ENCODE measurements at places on chromosomes 4 and X.

GRCh38 chrX:340641-341423 lies 22.2 kb upstream of the GTPBP6 start:
- no peak overlapping the region for H3K4me3 ChIP-seq
- H3K4me1 ChIP-seq = no peaks in the 10 kb centered on the region
- peaks cover 7% of the 10 kb centered on the region for H3K27me3 ChIP-seq
- no peak overlapping the region for H3K27ac ChIP-seq
- no peak for DNase-seq
- H3K36me3 ChIP-seq = peaks cover 30% of the 10 kb centered on the region

DNA sequence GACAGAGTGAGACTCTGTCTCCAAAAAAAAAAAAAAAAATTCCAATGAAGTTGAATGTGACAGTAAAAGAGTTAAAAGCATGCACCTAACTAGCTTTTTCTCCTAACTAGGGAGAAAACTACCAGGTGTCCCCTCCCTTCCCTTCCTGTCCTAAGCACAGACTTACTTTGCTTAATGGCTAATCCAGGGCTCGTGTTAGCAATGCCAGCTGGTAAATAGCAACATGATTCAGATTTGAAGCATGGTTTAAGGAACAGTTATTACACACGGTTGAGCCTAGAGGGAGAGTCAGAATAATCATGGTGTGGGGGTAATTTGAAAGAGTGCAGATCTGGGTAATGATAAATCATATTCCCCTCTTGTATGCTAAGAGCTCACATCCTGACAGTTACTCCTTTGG lies 338.3 kb downstream of the STIM2 start:
- H3K36me3 ChIP-seq = no peaks in the 10 kb centered on the region
- H3K4me3 ChIP-seq = no peak overlapping the region
- no peak for DNase-seq
- peaks cover 2% of the 10 kb centered on the region for H3K27me3 ChIP-seq
- no peaks in the 10 kb centered on the region for H3K4me1 ChIP-seq

DNA sequence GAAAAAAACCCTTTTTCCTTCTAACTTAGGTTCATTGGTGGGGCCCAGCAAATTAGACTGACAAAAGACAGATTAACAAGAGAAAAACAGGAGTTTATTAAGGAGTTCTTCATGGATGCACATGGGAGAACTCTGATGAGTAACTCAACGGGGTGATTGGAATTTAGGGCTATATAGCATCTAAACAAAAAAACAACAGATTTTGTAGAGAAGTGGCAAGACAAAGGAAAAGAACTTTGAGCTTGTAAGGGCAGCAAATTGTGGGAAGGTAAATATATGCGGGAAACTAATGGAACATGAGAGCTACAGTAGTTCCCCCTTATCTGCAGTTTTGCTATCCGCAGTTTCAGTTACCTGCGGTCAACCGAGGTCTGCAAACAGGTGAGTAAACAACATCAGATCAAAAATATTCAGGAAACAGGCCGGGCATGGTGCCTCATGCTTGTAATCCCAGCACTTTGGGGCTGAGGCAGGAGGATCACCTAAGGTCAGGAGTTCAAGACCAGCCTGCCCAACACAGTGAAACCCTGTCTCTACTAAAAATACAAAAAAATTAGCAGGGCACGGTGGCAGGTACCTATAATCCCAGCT lies 573.6 kb downstream of the ADGRL3 start:
- H3K4me3 ChIP-seq = no peak overlapping the region
- DNase-seq = no peak
- H3K27ac ChIP-seq = no peak overlapping the region
- no peaks in the 10 kb centered on the region for H3K4me1 ChIP-seq
- no peaks in the 10 kb centered on the region for H3K27me3 ChIP-seq
- H3K36me3 ChIP-seq = no peaks in the 10 kb centered on the region

- DNase-seq = no peak
These were observed 796.7 kb downstream of the RAPGEF2 start for GRCh38 chr4:159899596-159899995.

DNA sequence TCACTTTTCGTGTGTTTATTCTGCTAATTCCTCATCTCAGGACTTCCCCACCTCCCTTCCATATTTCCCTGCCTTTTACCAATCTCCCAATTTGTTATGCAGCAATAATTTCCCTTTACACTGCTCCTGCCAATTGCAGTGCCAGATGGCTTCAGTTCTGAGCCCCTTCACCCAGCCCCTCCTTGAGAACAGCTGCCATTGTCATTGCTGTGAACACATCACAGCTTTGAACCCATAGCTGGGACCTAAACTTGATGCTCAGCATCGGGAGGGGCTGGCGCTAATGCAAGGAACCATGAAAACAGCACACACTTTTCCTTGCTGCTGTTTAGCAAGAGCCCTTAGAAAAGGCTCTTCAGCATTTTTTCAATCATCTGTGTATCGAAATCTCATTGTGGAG lies 104.9 kb downstream of the ALPK1 start:
- H3K27ac ChIP-seq = no peak overlapping the region
- no peaks in the 10 kb centered on the region for H3K36me3 ChIP-seq
- no peaks in the 10 kb centered on the region for H3K27me3 ChIP-seq
- no peak for DNase-seq
- no peak overlapping the region for H3K4me3 ChIP-seq

- H3K4me3 ChIP-seq = peak overlapping the region; percentile 47
- DNase-seq = peak; percentile 74
- peak overlapping the region; percentile 47 for H3K27ac ChIP-seq
- peaks cover 27% of the 10 kb centered on the region for H3K27me3 ChIP-seq
These were observed 74.3 kb downstream of the WFS1 start for GRCh38 chr4:6343939-6344408.

- no peak overlapping the region for H3K4me3 ChIP-seq
- peaks cover 15% of the 10 kb centered on the region for H3K27me3 ChIP-seq
- H3K27ac ChIP-seq = no peak overlapping the region
- no peaks in the 10 kb centered on the region for H3K36me3 ChIP-seq
- no peaks in the 10 kb centered on the region for H3K4me1 ChIP-seq
These were observed 55.7 kb upstream of the IQSEC2 start for GRCh38 chrX:53337101-53337500.

GRCh38 chr4:62006108-62006507 lies 806.0 kb downstream of the ADGRL3 start:
- no peak overlapping the region for H3K27ac ChIP-seq
- no peak overlapping the region for H3K4me3 ChIP-seq
- no peaks in the 10 kb centered on the region for H3K36me3 ChIP-seq
- no peak for DNase-seq
- H3K27me3 ChIP-seq = no peaks in the 10 kb centered on the region

- H3K27ac ChIP-seq = no peak overlapping the region
- no peak for DNase-seq
- H3K27me3 ChIP-seq = no peaks in the 10 kb centered on the region
- H3K36me3 ChIP-seq = no peaks in the 10 kb centered on the region
These were observed 2090.4 kb upstream of the TENM3 start for GRCh38 chr4:180152831-180153230.

DNA sequence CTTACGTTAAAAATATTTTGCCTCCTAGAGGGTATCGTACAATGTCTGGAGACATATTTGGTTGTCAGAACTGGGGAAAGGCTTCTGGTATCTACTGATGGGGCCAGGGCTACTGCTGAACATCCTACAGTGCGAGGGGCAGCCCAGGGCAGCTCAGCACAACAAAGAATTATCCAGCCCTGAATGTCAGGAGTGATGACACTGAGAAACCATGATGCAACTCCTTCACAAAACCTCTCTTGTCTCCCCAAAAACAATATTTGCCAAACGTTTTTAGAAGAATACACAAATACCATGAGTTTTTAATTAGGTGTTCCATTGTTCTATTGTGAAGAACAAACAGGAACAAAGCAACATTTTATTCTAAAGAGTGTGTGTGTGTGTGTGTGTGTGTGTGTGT lies 43.4 kb upstream of the CLNK start:
- H3K36me3 ChIP-seq = no peaks in the 10 kb centered on the region

GRCh38 chr4:112284662-112285411 lies 867 bp downstream of the TIFA start:
- H3K36me3 ChIP-seq = no peaks in the 10 kb centered on the region
- peaks cover 31% of the 10 kb centered on the region for H3K4me1 ChIP-seq
- peaks cover 2% of the 10 kb centered on the region for H3K27me3 ChIP-seq
- DNase-seq = no peak
- peak overlapping the region; percentile 91 for H3K4me3 ChIP-seq

DNA sequence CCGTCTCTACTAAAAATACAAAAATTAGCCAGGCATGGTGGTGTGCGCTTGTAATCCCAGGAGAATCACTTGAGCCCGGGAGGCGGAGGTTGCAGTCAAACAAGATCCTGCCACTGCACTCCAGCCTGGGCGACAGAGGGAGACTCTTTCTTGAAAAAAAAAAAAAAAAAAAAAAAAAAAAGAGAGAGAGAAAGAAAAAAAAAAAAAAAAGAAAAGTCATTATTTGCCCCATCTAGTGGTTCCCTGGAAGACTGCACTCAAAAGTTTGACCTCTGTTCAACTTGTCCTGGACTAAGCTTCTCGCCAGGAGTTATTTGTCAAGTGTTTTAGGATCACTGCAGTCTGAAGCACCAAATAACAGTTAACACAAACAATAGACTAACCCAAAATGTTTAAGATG lies 45.3 kb upstream of the KCTD8 start:
- no peak overlapping the region for H3K27ac ChIP-seq
- no peak for DNase-seq
- no peaks in the 10 kb centered on the region for H3K27me3 ChIP-seq
- H3K4me3 ChIP-seq = no peak overlapping the region
- H3K4me1 ChIP-seq = no peaks in the 10 kb centered on the region
- H3K36me3 ChIP-seq = no peaks in the 10 kb centered on the region

GRCh38 chr4:23006756-23007155 lies 314.0 kb downstream of the GBA3 start:
- no peak overlapping the region for H3K4me3 ChIP-seq
- no peaks in the 10 kb centered on the region for H3K27me3 ChIP-seq
- no peaks in the 10 kb centered on the region for H3K4me1 ChIP-seq
- no peak for DNase-seq
- H3K27ac ChIP-seq = no peak overlapping the region

DNA sequence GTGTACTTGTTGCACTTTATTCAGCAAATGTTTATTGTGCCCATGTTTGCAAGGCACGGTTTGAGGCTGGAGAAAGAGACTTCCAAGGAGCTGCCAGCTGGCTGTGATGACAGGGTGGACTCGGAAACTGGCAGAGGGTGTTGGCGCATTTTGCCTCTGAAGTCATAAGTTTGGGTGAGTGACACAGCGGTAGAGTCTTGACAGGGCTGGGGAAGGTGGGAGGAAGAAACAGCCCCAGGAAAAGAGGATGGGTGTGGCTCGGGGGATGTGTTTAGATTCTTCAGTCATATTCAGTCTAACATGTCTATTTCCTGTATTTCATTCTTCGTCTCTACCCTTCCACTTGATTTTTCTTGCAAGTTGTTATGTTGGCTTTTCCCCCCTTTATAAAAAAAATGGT lies 77.0 kb upstream of the STOX2 start:
- peaks cover 20% of the 10 kb centered on the region for H3K27me3 ChIP-seq
- H3K36me3 ChIP-seq = no peaks in the 10 kb centered on the region
- H3K27ac ChIP-seq = no peak overlapping the region
- H3K4me3 ChIP-seq = no peak overlapping the region
- peaks cover 12% of the 10 kb centered on the region for H3K4me1 ChIP-seq

All from HFFc6 (cell line).